Fibroblast of lung (primary cell): ENCODE measurements at places on chromosomes 3 and 15. TPM values are rescaled to one million over a fixed set of nuclear protein-coding genes. Genes with fewer than 3 reads are reported as not detected.

DNA sequence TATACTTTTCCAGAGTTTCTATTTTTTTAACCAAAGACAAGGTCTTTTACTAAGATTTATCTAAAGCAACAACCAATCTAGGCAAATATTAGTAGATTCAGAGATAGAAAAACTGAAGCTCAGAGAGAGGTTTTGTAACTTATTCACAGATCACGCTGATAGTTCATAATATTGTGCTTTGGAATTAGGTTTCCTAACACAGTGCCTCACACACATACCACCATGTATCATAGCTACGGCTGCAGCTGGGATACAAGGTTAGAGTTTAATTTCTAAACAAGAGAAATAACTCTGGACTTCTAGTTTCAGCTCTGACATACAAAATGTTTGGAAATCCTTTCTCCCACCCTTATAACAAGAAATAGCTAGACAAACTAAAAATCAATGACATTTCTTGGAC is 565.7 kb downstream of the PYDC2 start:
- no peak for DNase-seq

- no peak for DNase-seq
Observed at GRCh38 chr15:33313491-33313890, 2.7 kb downstream of the RYR3 start.

ISL2 gene
- 0.17 and 0.26 TPM in 2 replicates for total RNA-seq

DNA sequence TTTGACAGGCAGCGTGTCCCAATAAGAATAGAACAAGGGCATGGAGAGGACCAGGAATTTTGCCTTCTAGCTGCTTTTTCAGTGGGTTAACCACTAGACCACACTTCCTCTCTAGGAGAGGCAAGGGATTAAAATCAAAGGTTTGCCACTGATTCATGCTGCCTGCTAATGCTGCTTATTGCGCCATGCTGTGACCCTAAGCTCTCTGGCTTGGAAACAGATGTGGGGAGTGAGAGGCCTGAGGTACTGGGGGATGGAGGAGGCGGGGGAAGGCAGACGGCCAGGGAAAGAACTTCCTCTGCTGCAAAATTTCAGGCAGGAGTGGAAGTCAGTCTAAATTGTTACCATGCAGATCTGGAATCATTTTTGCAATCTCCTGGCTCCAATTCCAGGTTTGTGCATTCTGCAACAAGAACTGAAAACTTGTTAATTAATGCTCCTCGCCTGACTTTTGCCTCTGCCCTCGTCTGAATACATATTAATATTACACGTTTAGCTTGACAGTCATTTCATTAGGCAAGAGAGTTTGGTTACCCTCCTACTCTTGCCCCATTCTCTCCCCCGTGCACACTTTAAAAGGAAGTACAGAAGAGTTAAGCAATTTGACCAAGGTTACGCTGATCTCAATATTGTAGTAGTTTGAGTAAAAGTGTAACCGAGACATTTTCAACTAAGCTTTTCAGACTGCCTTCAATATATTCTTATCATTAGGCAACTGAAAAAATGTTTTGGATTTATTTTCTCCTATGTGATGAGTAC is 121.7 kb upstream of the SPRED1 start:
- peak; percentile 97 for DNase-seq

CYFIP1 gene
- 63.9 and 102 TPM in 2 replicates for total RNA-seq

- no peak for DNase-seq
Observed at GRCh38 chr3:158925828-158926494, 124.1 kb downstream of the MFSD1 start.

ADAMTS7 gene
- total RNA-seq, result 5.1 and 7.9 TPM in 2 replicates

SMCO1 gene
- not detected in 2 replicates for total RNA-seq

IL16 gene
- total RNA-seq, result 3.1 and 5.0 TPM in 2 replicates

TLR9 gene
- under 0.01 TPM in 1 of 2 replicates, not detected in the other for total RNA-seq

UQCC5 gene
- total RNA-seq, result 5.1 and 9.4 TPM in 2 replicates

GJD2 gene
- total RNA-seq, result not detected in 2 replicates

DNA sequence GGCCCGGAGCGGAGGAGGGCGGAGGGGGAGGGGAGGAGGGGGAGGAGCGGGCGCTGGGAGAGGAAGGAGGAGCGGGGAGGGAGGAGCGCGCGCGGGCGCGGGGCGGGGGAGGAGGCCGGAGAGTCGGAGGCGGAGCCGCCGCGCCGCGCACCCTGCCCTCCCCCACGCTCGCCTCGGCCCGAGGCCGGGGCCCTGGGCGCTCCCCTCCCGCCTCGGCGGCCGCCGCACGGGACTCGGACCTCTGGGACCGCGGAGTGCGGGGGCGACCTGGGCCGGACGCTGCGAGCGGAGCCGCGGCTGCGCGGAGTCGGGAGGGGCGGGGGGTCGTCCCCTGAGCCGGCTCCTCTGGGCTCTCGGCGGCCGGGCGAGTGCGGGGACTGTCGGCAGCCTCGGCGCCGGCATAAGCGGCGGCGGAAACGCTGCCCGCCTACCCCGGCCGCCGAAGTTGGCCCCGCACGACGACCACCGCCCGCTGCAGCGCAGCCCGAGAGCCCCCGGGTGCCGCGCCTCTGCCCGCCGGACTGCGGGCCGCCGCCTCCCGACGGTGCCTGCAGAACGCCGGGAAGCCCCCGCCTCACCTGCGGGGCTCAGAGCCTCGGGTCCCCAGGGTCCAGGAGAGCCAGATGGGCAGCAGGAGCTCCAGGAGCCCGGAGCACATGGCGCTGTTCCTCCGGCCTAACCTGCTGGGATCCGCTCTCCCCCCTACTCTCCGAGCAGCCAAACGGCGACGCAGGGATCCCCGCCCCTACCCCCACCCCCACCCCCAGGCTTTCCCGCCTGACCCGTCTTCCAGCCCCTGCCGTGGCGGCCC is 406 bp upstream of the GABRB3 start:
- DNase-seq, result peak; percentile 17

DNA sequence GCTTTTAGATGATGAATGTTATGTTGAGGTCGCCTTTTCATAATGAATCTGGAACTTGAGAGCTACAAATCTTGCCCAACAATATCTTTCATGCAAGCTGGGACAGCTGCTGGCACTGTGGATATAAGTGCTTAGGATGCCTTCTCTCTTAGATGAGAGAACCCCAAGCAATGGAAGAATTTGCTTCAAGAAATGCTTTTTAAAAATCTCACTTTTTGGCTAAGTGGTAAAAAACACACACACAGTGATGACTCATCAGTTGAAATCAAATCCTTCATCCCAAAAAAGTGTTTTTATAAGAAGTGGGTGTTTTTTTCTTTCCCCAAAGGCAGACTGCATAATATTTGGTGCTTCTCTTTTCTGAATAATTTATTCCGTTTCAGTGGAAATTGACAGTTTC is 38.4 kb upstream of the GALNT15 start:
- DNase-seq, result peak; percentile 88

DNA sequence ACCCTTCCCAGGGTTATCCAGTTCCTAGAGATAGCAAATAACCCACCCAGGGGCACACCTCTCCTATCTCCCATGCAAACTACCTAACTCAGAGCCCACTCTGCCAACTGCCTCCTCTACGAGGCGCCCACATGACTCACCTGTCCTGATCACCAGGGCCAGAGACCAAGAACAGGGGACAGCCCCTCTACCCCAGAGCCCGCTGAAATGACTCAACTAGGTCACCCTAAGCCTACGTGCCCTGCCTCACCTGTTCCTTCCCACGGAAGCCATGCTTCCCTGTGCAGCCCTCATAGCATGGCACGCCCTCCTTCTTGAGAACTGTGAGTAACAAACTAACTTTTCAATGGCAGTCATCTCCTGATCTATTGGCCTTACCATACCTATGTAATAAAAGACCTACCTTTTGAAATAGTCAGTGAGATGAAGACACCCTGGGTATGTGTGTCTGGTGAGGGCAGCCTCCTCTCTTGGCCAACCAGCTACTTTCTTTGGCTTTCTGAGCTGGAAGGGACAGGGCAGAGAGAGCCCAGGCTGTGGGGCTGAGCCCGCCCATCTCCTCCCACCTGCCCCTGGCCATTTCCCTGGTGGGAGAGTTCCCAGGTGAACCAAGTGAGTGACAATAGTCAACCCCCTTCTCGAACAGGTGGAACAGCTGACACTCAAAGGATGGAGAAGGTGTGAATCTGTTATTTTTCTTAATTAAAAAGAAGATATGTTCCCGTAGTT is 25.5 kb upstream of the PRR23E start:
- DNase-seq, result no peak

DNA sequence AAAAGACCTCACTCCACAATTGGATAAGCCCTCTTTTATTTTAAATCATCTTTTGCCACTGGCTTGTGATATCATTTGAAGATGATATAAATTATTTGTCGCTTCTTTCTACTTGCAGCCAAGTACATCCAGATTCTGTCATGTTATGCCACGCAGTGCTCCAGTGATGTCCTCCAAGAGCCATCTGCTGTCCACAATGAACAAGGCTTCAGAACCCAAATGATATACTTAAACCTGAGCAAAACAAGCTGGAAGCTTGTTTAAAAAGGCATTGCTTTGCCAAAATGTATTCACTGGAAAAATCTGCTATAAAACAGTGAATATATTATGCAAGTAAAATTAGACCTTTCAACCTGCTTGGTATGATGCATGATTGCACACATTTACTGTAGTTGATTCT is 58.8 kb upstream of the ARL6 start:
- no peak for DNase-seq
